ENCODE measurements at places on chromosomes 2 and 18. TPM values are rescaled to one million over a fixed set of nuclear protein-coding genes. Genes with fewer than 3 reads are reported as not detected.

Gene PUS10
- 5.0 TPM for total RNA-seq

Gene HES6
- total RNA-seq, result 19.7 TPM

Gene SRD5A2
- not detected for total RNA-seq

Gene ASAP2
- total RNA-seq, result 80.8 TPM

Gene SIX2
- total RNA-seq, result 1.2 TPM

Gene CBLN2
- not detected for total RNA-seq

Gene FBXO41
- total RNA-seq, result 3.7 TPM

Gene NR4A2
- total RNA-seq, result 2.6 TPM

Gene CNOT11
- total RNA-seq, result 33.4 TPM

Gene FRZB
- 0.20 TPM for total RNA-seq

Gene LRRC30
- total RNA-seq, result not detected

Gene ALPG
- not detected for total RNA-seq

Gene CNRIP1
- 2.4 TPM for total RNA-seq

Gene SLC35F5
- total RNA-seq, result 64.9 TPM

Gene HAAO
- total RNA-seq, result not detected

Gene CDH20
- total RNA-seq, result not detected

Gene SH3BP4
- total RNA-seq, result 59.7 TPM

Gene ADAM23
- total RNA-seq, result not detected

Gene ERFE
- total RNA-seq, result 18.1 TPM

Gene GNAL
- total RNA-seq, result 1.6 TPM

Gene C1QL2
- not detected for total RNA-seq

Gene MZT2B
- 427 TPM for total RNA-seq

Gene USP34
- 105 TPM for total RNA-seq

Gene ABCG8
- not detected for total RNA-seq

Gene IL1B
- 5.5 TPM for total RNA-seq

Gene AFG3L2
- 77.2 TPM for total RNA-seq

Gene CD207
- not detected for total RNA-seq

Gene TMEM150A
- total RNA-seq, result 14.5 TPM

Gene KCNJ13
- not detected for total RNA-seq

Gene AMER3
- not detected for total RNA-seq

Gene UGT1A6
- not detected for total RNA-seq

Gene FAP
- total RNA-seq, result 8.7 TPM

Gene CPLX4
- not detected for total RNA-seq

Gene ABCG5
- total RNA-seq, result not detected

Gene TEX44
- total RNA-seq, result not detected

Gene MAP4K3
- total RNA-seq, result 30.2 TPM

Gene TCF4
- 5.1 TPM for total RNA-seq

Gene PEX13
- total RNA-seq, result 18.5 TPM

Gene SP9
- total RNA-seq, result not detected

Gene OTOF
- not detected for total RNA-seq

Gene TRPM8
- not detected for total RNA-seq

Gene NETO1
- total RNA-seq, result not detected

Gene SNORC
- total RNA-seq, result 8.2 TPM

Gene LMAN2L
- total RNA-seq, result 6.5 TPM

Gene GCG
- not detected for total RNA-seq

Gene GRP
- total RNA-seq, result not detected
